ENCODE measurements at places on chromosomes 7 and 10.

- DNase-seq: peak; percentile 23
These were observed 67.6 kb upstream of the DDC start for GRCh38 chr7:50632561-50633413.

DNA sequence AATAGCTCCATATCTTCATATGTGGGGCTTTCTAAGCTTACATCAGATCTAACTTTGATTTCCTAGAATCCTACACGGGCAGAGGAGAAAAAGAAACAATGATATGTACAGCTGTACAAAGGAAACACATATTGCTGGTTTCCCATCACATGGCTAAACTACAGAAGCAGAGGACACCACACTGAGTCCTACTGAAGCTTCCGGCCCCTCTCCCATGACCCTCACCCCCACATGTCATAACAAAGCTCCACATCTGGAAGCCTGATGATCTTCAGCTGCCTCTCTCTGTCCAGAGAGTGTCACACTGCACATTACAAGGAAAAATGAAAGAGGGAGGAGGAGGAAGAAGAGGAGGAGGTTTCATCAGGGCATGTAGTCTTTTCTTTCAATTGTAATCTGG is 14.0 kb downstream of the SLC16A12 start:
- DNase-seq: no peak

DNA sequence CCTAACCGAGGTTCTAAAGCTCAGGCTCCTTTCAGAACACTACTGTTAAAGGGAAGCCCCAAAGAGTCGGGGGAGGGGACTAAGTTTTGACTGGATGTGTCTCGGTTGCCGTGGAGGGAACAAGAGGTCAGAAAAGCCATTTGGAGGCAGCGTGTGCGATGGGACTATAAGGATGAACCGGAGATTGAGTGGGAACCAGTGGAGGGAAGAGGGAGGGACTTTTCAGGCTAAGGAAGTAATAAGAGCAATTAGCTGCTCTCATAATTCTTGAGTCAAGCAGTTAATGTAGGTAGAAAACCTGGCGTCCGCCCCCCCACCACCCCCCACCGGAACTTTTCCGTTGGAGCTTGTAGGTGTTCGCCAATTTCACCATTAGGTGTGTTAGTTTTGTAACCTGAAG is 491 bp upstream of the AKAP9 start:
- peak; percentile 12 for DNase-seq

- no peak for DNase-seq
These were observed 167.0 kb downstream of the CDK14 start for GRCh38 chr7:90763108-90763507.

GRCh38 chr10:124071141-124071540 is 22.3 kb downstream of the CHST15 start:
- DNase-seq: no peak

DNA sequence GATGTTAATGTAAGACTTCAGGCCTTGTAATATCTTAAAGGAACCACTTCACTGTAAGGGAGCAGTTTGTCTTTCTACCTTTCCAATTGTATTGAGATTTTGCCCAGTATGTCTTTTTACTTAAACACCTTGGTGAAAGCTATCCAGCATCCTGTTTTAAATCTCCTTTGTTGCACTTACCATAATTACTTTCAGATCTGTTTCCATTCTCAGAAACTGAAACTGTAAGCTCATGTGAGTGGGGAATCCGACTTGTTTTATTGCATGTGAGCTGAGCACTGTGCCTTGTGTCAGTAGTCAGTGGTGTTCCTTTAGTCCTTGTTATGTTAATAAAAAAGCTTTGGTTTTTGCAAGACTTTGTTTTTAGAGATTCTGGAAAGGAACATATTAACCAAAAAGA is 42.2 kb downstream of the BMPR1A start:
- DNase-seq: no peak

DNA sequence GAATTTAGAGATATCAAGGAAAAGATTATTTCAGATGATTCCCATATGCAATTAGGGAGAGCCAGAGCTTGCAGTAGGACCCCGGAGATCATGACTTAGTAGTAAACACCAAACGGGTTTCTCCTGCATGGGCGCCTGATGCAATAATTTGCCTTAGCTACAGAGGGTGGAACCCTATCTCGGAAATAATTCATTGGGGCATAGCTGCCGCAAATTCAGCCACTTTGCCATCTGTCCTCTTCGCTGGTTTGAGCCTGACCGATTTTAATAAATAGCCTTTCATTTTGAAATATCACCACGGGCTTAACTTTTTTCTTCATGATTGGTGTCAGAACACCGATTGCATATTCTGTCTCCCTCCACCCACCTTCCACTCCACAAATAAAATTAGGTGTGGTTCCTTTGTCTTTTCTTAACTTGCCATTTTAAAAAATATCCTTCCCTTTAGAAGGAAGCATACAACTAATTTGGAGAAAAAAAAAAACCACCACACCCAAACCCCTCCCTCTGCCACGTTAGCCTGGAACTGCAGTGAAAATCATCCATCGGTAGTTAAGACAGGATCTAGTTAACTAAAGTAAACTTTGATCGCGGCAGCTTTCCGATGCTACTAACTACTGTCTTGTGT is 1.4 kb downstream of the GARS1 start:
- DNase-seq: no peak

GRCh38 chr10:52632591-52632990 is 140.0 kb downstream of the MBL2 start:
- DNase-seq: no peak

DNA sequence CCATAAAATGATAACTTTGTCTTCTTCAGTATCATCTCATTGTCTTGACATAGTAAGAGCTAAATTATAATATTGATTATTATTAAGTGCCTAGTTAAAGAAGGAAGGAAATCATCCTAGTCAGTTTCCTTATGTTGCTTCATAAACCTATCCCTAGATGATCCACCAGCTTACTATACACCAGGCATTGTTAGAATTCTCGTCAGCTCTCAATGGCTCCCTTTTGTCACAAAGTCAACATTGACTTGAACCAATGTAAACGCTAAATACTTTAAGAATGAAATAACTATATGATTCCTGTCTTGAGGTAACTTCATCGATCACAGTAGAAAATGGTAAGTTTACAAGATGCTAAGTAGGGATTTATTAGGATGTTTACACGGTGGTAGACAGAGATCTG is 1162.9 kb downstream of the CNTNAP2 start:
- DNase-seq: no peak

- no peak for DNase-seq
These were observed 44.0 kb downstream of the GSDME start for GRCh38 chr7:24713039-24713793.

- no peak for DNase-seq
These were observed 212.7 kb upstream of the KCND2 start for GRCh38 chr7:120060281-120060680.

DNA sequence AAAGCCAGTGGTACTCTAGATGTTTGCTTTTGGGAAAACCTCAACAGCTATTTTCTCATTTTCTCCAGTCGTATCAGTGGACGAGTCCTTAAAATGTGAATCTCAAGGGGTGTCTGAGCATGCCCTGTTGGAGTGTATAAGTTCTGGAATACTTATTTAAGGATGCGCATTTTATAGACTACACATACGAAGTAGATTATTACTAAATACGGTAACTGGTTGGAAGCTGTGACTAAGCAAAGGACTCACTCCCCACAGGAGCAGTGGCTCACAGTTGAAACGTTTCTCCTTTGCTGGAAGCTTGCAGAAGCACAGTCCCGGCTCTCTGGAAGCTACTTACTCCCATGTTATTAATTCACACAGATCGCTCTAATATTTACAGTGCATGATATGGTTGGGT is 90.8 kb upstream of the DNAJB6 start:
- no peak for DNase-seq

GRCh38 chr7:129376778-129377700 is 57.2 kb upstream of the STRIP2 start:
- no peak for DNase-seq

All from stimulated activated CD4-positive, alpha-beta T cell treated with anti-CD3 and anti-CD28 coated beads, Interleukin-1b, Interleukin-23, amount 100 ng/mL, for 4 hours (primary cell).